ENCODE measurements at places on chromosomes 5 and 9.

DNA sequence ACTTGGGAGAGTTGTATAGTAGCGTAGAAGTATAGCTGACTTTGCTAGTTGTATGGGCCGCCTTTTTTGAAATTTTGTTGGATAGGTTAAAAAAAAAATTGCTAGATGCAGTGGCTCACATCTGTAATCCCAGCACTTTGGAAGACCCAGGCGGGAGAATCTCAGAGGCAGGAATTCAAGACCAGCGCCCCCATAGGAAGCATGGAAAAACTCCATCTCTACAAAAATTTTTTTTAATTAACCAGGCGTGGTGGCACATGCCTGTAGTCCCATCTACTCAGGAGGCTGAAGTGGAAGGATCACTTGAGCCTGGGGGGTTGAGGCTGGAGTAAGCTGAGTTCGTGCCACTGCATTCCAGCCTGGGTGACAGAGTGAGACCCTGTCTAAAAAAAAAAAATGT is 59.2 kb downstream of the SMC5 start:
- DNase-seq, result no peak

GRCh38 chr5:173885475-173886010 is 2.6 kb upstream of the CPEB4 start:
- DNase-seq, result peak; percentile 66

DNA sequence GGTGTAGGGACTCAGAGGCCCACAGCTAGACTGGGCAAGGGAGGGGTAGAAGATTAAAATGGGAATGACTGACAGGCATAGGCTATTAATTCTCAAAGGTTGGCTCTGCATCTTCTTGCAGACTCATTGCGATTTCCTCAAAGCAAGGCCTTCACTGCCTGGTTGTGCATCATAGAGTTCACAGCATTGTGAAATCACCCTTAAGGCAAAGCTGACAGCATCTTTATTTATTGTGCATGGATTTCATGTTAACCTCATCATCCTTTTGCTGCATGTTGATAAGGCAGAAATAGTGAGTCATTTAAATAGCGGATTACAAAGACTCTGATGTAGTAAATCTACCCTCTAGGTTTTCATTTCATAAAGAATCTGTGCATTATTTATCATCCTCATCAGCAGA is 13.6 kb upstream of the PALM2AKAP2 start:
- DNase-seq, result no peak

DNA sequence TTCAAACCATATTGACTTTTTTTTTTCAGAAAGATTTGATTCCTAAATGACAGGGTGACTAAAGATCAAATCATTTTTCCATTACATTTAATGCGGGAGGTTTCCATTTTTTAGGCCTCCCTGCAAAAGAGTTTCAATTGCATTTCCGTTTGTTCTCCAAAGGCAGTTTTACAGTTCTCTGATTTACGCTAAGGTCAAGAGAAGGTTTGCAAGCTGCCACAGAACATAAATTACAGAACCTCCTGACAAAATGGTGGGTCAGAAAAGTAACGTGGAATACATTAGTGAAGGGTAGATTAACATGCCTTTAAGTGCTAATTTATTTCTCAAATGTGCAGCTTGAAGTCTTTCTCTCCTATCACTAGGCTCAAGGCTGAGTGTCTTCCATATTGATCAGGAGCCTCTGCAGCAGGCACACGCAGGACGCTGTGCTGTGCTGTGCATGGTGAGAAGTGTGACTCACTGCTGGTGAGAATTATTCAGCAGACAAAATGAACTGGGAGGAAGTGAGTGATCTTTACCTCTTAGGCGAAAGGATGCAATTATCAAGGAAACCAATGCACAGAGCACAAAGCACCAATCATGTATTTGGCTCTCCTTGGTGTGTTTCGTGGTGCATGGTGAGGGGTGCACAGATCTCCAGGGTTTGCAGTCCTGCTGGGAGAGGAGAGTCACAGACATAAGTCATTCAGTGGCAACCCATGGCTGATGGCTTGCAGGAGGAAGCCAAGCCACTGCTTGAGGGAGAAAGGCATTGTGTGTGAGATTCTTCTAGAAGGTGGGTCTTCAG is 136.3 kb downstream of the TENT4A start:
- DNase-seq, result no peak

GRCh38 chr9:131053896-131054295 is 42.4 kb upstream of the AIF1L start:
- DNase-seq, result no peak

DNA sequence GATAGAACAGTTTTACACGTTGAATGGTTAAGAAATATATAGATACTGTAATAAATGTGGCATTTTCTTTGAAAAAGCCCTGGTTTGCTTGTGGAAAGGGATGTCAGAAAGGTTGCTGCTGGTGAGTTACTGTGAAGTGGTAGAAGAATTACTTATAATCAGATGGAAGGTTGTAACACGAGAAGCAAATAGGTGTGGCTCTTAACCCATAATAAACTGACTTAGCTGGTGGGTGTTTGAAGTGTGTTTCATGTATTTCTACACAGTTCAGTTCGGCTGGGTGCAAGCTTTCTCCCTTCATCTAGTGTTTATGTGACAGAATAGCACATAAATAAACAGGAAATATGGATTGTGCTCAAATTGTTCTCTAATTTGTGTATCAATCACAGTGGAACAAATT is 5.5 kb downstream of the CNOT6 start:
- no peak for DNase-seq

DNA sequence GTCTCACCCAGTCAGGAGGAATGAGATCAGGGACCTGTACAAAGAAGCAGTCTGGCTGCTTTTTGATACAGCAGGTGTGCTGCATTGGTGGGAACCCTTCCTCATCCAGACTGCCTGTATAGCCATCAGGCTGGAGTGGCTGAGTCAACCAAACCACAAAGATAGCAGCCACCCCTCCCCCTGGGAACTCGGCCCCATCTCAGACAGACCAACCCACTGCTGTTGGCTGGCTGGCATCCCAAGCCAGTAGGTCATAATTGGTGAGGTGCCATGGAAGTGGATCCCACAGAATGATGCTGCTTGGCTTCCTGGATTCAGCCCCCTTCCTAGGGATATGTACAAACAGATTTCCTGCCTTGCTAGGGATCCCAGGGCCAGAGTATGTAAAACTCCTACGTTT is 60.9 kb downstream of the YTHDC2 start:
- no peak for DNase-seq

DNA sequence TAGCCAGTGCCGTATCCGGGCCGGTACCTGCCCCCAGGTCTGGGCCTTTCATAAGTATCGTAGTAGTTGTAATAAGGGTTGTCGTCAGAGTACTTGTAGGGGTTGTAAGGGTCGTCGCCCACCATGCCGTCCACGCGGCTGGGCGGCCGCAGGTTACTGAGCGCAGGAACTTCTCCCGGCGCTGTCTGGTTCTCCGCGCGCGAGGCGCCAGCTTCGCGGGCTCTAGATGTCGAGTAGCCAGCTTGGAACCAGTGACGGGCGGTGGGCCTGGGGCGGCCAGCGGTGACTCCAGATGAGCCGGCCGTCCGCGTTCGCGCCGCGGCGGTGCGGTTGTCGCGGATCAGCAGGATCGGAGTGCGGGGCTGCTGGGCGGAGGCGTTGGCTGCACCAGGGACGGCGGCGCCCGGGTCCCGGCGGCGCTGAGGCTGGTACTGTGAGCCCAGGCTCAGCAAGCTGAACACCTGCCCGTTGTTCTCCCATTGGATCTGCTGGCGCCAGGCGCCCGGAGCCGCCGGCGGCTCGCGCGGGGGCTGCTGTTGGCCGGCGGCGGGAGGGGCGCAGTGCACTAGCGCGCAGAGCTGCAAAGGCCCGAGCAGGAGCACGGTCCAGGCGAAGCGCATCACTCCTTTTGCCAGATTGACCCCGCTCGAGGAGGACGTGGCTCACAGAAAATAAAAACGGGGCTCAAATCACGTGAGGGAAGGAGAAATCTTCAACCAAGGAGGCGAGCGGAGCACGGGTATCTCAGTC is 518 bp downstream of the LOX start:
- DNase-seq, result no peak

GRCh38 chr9:128416014-128416413 is 4.6 kb upstream of the CERCAM start:
- DNase-seq, result peak; percentile 76

GRCh38 chr9:126612813-126613641 is 701 bp upstream of the LMX1B start:
- no peak for DNase-seq

DNA sequence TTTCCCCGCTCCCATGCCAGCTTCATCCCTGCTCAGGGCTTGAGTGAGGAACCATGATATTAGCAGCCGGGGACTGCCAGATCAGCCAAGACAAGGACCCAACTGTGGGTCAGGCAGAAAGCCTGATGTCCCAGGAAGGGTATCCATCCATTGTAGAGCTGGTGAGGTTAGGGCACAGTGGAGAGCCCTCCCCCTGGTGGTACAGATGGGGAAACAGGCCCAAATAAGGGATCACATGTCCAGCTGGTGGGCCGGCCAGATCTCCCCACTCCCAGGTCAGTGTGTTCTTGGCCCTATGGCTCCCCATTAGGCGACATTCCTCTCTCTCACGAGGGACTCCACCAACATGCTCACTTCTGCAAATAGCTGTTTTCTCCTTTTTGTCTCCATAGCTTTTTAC is 9.0 kb downstream of the CDX1 start:
- no peak for DNase-seq

DNA sequence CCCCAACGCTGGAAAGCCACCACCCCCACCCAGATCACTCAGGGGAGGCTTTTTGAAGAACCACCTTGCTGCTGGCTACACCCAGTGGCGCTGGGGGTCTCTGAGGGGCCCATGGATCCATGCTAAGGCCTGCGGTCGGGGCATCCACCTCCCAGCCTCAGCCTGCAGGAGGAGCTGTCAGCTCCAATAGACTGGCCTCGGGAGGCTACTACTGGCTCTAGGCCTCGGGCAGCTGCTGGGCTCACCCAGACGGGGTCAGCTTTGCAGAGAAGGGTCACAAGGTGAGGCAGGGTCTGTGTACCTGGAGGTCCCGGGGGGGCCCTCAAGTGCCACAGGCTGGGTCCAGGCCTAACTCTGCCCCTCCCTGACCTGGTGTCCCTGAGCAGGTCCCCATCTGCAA is 193.7 kb downstream of the OLFM1 start:
- DNase-seq, result no peak

DNA sequence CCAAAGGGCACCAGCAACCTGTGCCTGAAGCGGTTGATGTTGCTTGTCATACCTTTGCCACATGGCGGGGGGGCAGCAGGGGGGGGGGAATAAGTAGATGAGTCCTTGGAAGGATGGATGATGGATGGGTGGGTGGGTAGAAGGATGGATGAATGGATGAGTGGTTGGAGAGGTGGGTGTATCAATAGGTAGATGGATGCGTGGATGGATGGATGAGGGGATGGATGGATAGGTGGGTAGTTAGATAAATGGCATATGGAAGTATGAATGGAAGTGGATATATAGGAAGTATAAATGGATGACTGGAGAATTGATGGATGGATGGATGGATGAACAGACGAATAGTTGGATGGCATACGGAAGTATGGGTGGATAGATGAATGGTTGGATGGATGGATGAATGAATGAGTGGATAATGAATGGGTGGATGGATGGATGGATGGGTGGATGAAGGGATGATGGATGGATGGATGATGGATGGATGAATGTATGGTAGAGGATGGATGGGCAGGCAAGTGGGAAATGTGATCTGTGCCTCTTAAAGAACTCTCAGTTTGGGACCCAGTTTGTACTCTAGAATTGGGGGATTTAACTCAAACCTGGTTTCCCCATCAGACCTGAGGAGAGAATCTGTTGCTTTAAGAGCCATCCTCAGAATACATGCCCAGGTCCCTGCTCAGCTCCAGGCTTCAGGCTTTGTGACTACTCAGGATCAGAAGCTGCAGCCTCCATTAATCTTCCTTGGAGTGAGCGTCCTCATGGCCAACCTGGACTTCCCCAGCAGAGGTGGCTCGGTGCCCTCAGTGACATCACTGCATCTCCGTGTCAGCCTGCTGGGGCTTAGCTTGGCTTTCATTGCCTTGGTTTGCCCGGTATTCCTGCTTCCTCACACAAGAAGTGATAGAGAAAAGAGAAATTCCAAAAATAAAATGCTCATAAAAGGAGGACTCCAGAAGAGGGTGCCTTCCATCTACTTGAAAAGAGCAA is 27.6 kb upstream of the SUSD3 start:
- no peak for DNase-seq

- DNase-seq, result no peak
Observed at GRCh38 chr5:91722736-91723467, 339.8 kb upstream of the ARRDC3 start.

DNA sequence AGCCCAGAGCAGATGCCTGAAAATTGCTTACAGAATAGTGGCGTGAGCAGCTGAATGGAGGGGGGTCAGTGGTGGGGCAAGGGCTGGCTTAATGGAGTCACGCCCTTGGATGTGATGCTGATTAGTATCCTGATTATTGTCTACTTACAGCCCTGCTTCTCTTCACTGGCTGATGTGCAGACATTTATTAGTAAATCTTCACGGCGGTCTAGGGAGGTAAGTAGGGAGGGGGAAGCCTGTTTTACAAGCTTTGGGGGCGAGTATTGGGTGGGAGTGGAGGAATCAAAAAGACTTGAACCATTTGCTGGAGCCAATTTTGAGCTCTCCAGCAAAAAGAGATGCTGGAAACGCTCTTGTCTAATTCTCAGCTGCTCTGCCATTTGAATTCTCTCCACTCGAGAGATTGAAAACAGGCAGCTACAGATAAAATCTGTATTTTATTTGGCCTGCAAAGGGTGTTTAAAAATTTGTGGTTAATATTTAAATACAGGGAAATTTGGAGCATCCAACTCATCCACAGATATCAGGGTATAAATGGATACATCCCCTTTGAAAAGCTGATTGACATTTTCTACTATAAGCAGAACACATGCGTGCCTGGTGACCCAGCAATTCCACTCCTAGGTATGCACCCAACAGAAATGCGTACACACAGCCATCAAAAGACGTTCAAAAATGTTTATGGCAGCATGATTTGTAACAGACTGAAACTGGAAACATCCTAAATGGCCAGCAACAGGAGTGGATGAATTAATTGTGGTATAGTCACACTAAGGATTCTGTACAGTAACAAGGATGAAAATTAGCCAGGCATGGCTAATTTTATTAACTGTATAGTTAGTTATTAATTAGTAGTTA is 19.5 kb upstream of the ALDH1B1 start:
- DNase-seq, result no peak

GRCh38 chr5:177526791-177527190 is 10.0 kb upstream of the DDX41 start:
- DNase-seq, result no peak

DNA sequence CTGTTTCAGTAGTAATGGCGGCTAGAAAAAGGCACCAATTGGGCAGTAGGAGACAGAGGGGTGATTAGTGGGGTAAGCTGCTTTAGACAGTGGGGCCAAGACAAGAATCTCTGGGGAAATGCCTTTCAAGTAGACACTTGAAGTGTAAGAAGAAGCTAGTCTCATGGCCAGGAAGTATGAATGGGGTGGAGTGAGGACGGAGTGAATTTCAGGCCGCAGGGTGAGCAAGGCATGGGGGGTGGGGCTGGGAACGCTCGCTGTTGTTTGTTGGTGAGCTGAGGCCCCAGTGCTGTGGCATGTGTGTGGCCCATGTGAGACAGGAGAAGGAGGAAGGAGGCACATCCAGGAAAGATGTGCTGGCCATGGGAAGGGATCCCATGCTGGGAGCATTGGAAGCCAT is 149.2 kb upstream of the NFIL3 start:
- no peak for DNase-seq
